Mammary epithelial cell (primary cell): ENCODE measurements at places on chromosomes 6 and 20. TPM values are rescaled to one million over a fixed set of nuclear protein-coding genes. Genes with fewer than 3 reads are reported as not detected.

Gene COL9A1
- total RNA-seq = not detected in 2 replicates

DNA sequence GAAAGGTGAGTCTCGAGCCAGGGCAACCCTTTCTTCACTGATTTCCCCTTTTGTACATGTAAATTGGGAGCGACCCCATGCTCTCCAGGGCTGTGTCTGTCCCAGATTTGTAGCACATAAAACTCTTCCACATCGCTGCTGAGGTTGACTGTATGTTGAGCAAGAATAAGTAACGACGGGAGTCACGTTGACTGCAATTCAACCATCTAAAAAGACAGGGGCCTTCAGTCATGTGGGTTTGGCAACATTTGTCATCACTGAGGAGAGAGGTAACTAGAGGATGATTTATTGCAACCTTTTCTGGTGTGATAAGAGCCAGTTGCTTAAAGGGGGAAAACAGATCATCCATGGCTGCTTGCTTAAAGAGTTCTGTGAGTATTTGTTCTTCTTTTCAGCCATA lies 159.4 kb upstream of the SULF2 start:
- no peak for DNase-seq

DNA sequence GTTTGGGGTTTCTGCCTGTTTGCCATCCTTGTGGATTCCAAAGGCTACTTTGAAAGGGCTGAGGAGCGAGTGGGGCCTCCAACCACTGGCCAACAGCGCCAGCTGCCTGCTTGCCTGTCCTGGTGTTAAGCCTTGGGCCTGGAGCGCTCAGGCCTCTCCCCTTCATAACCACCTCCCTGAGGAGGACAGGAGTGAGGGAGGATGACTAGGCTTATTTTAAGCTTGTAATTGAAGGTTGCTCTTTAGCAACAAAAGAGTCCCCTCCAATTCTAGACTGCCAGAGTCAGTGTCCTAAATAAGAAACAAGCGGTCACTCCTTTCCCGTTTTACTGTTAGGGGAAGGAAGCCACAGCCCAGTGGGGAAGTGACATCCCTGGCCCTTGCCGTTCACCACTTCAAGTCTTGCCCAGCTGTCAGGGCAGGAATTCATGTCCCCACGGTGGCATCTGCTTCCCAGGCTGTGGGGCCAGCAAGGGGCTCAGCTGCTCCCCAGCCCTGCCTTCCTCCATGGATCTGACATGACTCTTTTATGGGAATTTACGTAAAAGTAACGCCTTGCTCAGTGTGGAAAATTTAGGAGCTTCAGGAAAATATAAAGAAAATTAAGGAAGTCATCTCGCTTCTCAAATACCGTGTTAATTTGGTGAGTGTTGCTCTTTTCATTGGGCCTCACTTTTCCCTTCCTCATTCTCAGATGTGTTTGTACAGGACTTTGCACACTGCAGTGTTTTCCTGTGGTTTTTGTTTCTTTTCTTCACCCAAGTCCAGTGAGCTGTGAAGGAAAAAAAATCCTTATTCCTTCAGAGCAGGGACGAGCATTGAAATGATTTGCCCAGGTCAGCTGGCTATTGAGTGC lies 57.8 kb downstream of the SSR1 start:
- DNase-seq = no peak

DNA sequence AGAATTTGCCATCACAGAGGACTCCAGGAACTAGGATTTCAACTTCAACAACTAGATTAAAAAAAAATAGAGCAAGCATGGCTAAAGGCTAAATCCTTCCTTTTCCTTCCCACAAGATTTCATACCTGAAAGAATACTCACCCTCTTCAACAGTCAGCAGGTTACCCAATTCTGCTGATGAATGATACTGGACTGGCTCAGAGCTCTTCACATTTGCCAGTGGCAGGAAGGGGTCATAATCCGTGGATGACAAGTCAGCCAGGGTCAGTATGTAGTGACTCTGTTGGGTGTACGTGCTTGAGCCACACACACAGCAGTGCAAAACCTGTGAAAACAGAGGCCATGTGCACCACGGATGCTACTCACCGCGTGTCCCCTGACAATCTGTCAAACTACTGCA lies 152.9 kb downstream of the INSM1 start:
- peak; percentile 90 for DNase-seq

- DNase-seq = no peak
These were observed 144.2 kb downstream of the PACRG start for GRCh38 chr6:162871966-162872365.

DNA sequence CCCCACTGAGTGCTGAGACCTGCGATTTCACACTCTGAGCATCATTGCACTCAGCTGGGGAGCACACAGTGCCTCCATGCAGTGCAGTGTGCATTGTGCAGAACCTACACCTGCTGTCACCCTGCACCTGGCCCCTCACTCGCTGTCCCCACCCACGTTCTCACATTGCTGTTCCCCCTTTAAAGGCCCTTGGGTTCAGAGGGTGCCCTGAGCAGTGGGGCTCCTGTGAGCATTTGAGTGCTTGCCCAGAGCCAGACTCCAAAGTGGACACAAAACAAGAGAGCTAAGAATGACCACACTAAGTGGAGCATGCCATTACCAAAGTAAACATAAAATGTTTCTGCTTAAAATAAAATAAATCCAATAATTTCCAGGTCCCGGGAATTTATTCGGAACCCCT lies 131.0 kb upstream of the CST7 start:
- DNase-seq = no peak

DNA sequence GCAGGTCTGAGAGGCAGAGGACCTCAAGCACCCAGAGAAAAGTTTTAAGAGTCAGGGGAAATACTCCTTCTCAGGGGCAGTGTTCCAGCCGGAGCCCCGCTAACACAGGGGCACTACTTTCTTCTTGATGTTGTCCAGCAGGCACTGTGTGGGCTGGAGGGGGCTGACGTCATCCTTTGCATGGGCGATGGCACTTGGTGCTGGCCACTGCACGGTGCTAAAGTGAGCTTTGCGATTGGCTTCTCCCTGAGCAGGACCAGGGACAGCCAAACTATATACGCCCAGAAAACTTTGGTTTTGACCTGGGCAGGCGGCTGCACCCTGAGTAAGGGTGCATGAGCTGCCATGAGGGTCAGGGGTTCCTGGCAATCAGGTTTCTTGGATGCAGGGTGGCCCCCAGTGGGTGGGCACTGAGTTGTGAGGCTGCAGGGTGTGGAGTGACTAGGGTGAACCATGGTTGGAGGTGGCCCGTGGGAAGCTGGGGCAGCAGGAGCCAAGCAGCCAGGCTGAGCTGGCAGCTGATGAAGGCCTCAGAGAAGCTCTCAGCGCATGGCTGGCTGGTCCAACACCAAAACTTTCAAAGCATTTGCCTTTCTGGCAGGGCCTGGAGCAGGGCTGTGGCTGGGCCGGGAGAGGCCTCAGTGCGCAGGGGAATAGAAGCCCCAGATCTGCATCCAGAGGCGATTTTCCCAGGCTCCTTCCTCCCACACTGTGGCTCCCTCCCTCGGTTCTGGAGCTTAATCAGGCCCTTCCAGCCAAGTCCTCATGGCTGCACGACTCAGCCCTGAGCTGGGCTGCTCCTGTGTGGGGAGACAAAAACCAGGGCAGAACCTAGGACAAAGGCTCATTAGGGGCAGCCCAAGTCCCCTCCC lies 18.3 kb downstream of the MRPS18A start:
- peak; percentile 47 for DNase-seq

DNA sequence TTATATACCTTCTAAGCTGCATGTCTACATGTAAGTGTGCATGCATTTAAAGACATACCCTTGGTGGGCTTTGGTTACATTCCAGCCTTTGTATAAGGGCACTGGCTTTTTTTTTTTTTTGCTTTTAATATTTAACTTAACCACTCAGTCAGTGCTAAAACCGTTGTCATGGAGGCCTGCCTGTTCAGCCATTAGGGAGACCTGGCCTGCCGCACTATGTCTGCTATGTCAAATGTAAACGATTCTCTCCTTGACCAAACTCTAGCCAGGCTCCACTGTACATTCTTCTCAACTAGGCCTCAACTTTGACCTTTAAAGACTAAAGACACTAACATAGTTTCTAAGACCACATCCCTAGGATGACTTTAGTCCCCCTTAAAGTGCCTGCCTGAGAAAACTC lies 48.7 kb upstream of the BTN3A2 start:
- DNase-seq = no peak

- DNase-seq = peak; percentile 80
These were observed 612.3 kb downstream of the UTRN start for GRCh38 chr6:144897441-144897921.

- no peak for DNase-seq
These were observed 231.9 kb upstream of the SGK1 start for GRCh38 chr6:134549854-134550253.

DNA sequence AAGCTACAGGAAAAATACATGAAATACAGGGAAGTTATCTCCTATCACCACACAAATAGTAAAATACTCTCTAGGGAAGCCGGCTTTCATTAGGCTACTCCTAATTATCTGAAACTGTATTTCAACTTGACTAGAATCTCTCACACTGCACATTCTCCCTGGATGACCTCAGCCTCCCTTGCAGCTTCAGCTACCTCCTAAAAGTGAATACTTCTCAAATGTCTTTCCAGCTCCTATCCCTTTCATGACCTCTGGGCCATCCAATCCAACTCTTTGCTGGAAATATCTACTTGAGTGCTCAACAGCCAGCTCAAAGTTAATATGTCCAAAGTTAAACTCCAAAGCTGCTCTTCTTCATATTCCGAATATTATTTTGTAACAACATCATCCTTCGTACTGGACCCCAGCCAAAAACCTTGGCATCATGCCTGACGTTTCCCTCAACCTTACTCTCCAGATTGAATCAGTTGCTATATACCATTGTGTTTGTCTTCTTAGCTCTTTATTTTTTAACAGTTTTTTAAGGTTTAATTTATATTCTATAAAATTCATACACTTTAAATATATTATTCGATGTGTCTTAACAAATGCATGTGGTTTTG lies 29.4 kb upstream of the KIF6 start:
- no peak for DNase-seq

Gene LRRN4
- total RNA-seq = under 0.01 TPM

GRCh38 chr6:81531869-81532561 lies 220.5 kb downstream of the TENT5A start:
- no peak for DNase-seq

DNA sequence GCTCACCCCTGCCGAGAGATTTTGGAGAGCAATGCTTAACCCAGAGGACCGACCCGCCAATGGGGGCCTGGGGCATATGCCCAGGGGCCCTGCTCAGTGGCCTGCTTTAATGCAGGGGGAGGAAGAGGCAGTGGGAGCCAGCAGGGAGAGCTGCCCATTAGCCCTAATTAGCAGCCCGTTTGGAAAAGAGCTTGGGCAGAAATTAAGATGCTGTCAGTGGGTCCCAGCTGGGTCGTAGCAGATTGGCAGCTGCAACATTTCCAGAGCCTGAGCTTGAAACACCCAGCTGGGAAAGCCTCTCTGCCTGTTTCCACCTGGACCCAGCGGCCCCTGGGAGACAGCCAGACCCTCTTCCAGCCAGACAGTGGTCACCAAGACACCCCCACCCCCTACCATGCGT lies 39.5 kb downstream of the CD40 start:
- DNase-seq = no peak

DNA sequence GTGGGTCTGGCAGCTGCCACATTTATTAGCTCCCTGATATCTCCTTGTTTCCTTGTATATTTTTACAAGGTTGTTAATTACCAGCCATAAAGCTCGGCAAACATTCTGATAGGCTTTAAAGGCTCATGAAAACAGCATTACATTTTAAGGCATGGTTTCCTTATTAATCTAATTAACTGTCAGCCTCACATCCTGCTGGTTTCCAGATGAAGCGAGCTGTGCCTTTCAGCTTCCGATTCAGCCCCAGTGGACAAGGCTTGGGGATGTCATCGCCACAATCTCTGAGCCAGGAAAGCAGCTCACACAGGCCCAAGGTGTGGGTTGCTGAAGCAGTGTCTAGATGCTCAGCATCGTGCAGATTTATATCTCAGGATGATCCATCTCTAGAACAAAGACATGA lies 66.0 kb upstream of the RALY start:
- DNase-seq = no peak

Gene F13A1
- not detected for total RNA-seq

Gene FAM217A
- total RNA-seq = not detected in 2 replicates

DNA sequence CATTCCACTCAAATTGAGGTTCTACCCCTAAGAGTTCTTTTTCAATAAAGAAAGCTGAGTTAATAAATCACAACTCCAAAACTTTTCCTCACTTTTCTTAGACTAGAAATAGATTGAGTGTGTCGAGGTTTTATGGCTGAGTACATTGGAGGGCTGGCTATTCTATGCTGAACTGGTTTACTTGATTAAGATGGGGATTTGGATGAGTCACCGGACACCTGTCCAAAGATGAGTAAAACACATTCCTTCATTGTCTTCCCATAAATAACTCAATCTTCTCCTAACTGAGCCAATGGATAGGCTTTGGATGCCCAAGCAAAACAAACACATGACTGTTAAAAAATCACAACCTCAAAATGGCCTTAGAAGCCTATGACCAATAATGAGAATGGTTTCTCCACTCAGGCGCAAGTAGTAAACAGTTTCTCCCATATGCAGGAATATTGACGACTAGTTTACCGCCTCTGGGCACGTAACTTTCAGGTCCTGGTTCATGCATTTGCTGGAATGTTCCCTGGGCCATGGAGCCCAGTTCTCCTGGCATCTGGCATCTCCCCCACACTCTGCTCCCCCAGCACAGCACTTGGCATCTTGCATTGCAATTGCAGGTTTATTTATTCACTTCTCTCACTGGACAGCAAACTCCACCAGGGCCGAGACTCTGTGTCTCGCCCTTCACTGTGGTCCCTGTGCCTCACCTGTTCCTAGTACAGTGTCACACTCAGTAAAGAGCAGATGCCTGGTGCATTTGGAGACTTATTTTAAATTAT lies 43.9 kb downstream of the BCAS1 start:
- no peak for DNase-seq

DNA sequence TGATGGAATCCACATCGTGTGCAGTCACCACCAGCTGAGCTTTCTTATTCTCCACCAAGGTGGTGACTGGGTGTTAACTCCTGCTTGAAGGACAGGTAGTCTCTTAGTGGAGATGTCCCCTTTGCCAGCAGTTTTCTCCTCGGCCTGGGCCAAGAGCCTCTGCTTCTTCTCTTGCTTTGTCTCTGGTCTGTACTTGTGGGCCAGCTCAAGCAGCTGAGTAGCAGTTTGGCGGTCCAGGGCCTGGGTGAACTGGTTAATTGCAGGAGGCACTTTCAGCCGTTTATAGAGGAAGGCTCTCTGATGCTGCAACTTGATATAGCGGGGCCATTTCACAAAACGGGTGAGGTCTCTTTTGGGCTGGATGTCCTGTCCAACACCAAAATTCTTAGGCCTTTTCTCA lies 76.0 kb upstream of the NNAT start:
- DNase-seq = no peak

- no peak for DNase-seq
These were observed 1.9 kb upstream of the CST8 start for GRCh38 chr20:23488996-23489395.

Gene LAMA4
- 0.35 TPM in 1 of 2 replicates, not detected in the other for total RNA-seq

DNA sequence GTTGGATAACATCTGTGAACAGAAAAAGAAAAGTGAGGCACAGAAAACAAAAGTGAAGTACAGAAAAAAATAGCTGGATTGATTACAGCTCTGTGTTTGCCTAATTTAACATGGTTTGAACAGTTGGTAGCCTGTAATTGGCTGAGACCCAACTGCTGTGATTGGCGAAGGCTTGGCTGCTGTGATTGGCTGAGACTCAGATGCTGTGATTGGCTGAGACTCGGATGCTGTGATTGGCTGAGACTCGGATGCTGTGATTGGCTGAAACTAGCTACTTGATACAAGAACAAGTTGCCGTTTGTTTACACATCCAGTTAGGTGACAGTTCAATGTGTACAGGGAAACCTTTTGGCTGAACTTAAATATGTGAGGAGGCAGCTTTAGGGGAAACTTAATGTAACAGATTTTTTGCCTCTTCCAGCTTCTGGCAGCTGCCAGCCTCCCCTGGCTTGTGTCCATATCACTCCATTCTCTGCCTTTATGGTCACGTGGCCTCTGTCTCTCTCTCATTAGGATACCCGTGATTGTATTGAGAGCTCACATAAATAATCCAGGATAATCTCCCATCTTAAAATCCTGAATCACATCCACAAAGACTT lies 223.4 kb upstream of the FOXA2 start:
- no peak for DNase-seq
